ENCODE measurements at places on chromosomes 6 and 20. TPM values are rescaled to one million over a fixed set of nuclear protein-coding genes. Genes with fewer than 3 reads are reported as not detected.

HLA-DRA gene
- total RNA-seq: 3.6 TPM

LIN28B gene
- 2.3 TPM for total RNA-seq

TMEM200A gene
- 12.0 TPM for total RNA-seq

ADTRP gene
- not detected for total RNA-seq

FAM8A1 gene
- total RNA-seq: 39.5 TPM

GTSF1L gene
- total RNA-seq: not detected

DEFB118 gene
- total RNA-seq: not detected

OLIG3 gene
- total RNA-seq: 1.2 TPM

BACH2 gene
- 23.6 TPM for total RNA-seq

LGSN gene
- total RNA-seq: not detected

SLC35F1 gene
- total RNA-seq: 49.6 TPM

MAP7 gene
- 7.9 TPM for total RNA-seq

SNAP25 gene
- 79.8 TPM for total RNA-seq

SIRPG gene
- total RNA-seq: not detected

BLTP3A gene
- total RNA-seq: 11.8 TPM

RAET1L gene
- not detected for total RNA-seq

SPATA25 gene
- total RNA-seq: 2.5 TPM

HLA-G gene
- total RNA-seq: not detected

SCRT2 gene
- 2.9 TPM for total RNA-seq

CARMIL1 gene
- 36.8 TPM for total RNA-seq

PNPLA1 gene
- not detected for total RNA-seq

PI3 gene
- total RNA-seq: not detected

ADGRF1 gene
- under 0.01 TPM for total RNA-seq

PIGT gene
- 24.0 TPM for total RNA-seq

AIF1 gene
- 6.4 TPM for total RNA-seq

ZNF165 gene
- total RNA-seq: 1.4 TPM

GPSM3 gene
- total RNA-seq: 0.82 TPM

TAB2 gene
- total RNA-seq: 52.2 TPM

CCM2L gene
- total RNA-seq: 4.8 TPM

NOTCH4 gene
- total RNA-seq: 6.9 TPM

EBF4 gene
- 6.2 TPM for total RNA-seq

NT5E gene
- total RNA-seq: 4.2 TPM

RFX6 gene
- not detected for total RNA-seq

OOEP gene
- total RNA-seq: not detected

RAD21L1 gene
- not detected for total RNA-seq

NPBWR2 gene
- total RNA-seq: not detected

RIPOR2 gene
- total RNA-seq: 34.9 TPM

GMPR gene
- 3.9 TPM for total RNA-seq

HLA-DQA2 gene
- not detected for total RNA-seq

LTA gene
- total RNA-seq: not detected

BPI gene
- total RNA-seq: 0.27 TPM

CST2 gene
- total RNA-seq: not detected

ADGB gene
- total RNA-seq: 0.36 TPM

ZBTB46 gene
- total RNA-seq: 20.3 TPM

CCDC170 gene
- total RNA-seq: 2.6 TPM

PRDM1 gene
- 0.45 TPM for total RNA-seq

ERVFRD-1 gene
- not detected for total RNA-seq

HCRTR2 gene
- 10.2 TPM for total RNA-seq

OR2J3 gene
- not detected for total RNA-seq

CGA gene
- total RNA-seq: 0.82 TPM

SDC4 gene
- 1.6 TPM for total RNA-seq

ORC3 gene
- 52.4 TPM for total RNA-seq
